ENCODE measurements at places on chromosomes 5 and 9. TPM values are rescaled to one million over a fixed set of nuclear protein-coding genes. Genes with fewer than 3 reads are reported as not detected.

SARDH gene
- not detected for total RNA-seq

NMRK1 gene
- total RNA-seq = 4.8 TPM

PAPPA gene
- 32.0 TPM for total RNA-seq

ARSI gene
- total RNA-seq = 44.0 TPM

C9 gene
- total RNA-seq = not detected

PRLR gene
- total RNA-seq = not detected

MORN5 gene
- not detected for total RNA-seq

ISL1 gene
- not detected for total RNA-seq

SWI5 gene
- 42.5 TPM for total RNA-seq

RGMB gene
- 9.1 TPM for total RNA-seq

GDNF gene
- not detected for total RNA-seq

INSL6 gene
- total RNA-seq = not detected

SOHLH1 gene
- not detected for total RNA-seq

OR13C8 gene
- not detected for total RNA-seq

C9orf43 gene
- 0.62 TPM for total RNA-seq

IFNK gene
- total RNA-seq = not detected

PRDM9 gene
- not detected for total RNA-seq

ARID3C gene
- 0.10 TPM for total RNA-seq

PIP5K1B gene
- total RNA-seq = not detected

HSD17B4 gene
- 62.1 TPM for total RNA-seq

Data from A549 treated with DMSO at 1 μM for 4 hours (cell line).